ENCODE measurements at places on chromosomes 11 and 22.

DNA sequence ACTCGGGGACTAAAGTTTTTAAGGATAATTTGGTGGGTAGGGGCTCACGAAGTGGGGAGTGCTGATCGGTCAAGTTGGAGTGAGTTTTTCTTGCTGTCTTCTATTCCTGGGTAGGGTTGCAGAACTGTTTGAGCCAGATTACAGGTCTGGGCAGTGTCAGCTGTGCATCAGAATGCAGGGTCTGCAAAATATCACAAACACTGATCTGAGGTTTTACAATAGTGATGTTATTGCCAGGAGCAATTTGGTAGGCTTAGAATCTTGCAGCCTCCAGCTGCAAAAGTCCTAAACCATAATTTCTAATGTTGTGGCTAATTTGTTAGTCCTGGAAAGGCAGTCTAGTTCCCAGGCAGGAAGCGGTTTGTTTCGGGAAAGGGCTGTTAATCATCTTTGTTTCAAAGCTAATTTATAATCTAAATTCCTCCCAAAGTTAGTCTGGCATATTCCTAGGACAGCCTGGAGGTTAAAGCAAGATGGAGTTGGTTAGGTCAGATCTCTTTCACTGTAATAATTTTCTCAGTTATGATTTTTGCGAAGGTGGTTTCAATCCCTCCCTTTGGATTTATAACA is 39.7 kb upstream of the CALCA start:
- DNase-seq = no peak

GRCh38 chr11:36015799-36016198 is 71.9 kb downstream of the LDLRAD3 start:
- peak; percentile 90 for DNase-seq

DNA sequence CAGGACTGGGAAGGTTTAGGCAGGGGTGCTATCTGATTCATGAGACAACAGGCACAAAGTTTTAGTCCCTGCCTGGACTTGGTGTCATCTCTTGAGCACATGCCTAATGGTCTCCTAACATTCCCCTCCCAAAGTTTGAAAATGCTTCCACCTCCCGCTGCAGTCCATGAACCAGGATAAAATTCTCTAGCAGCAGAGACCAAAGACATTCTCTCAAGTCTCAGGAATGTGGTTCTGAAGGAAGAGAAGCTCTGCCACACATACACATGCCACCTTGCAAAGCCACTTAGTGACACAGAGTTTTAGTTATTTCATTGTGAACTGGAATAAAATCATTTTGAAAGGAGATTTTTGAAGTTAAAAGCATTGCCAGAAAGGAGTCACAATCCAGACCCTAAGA is 15.5 kb downstream of the OR51B6 start:
- DNase-seq = no peak

GRCh38 chr11:77136074-77136473 is 8.0 kb downstream of the MYO7A start:
- no peak for DNase-seq

DNA sequence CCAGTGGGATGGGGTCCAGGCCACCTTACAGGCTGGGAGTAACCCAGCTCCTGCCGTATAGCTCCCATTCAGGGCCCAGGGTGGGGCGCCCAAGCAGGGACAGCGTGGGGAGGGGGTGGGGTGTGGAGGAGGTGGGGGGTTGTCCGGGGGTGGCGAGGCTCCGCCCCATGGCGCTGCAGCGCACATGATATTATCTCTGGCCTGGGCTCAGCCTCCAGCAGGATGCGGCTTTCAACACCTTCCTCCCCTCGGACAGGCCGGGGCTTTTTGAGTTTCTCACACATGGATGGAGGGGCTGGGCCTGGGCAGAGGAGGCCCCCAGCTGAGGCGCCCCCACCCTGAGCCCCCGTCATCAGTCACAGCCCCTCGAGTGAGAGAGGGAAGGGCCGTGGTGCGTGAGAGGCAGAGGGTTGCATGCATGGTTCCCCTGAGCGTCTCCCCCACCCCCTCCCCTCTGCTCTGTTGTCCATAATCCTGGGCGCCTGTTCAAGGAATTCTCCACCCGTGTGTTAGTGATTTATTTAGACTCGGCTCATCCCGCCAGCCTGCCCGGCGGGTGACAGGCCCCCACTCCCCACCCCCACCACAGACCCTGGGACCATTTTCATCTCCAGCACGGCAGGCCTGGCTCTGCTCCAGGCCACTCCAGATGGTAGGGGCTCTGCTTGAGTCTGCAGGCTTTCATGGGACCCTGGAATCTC is 44.9 kb downstream of the WNT11 start:
- DNase-seq = peak; percentile 83

- peak; percentile 94 for DNase-seq
Observed at GRCh38 chr11:8033305-8034105, 46.4 kb downstream of the EIF3F start.

GRCh38 chr11:31106968-31107576 is 262.5 kb downstream of the DCDC1 start:
- DNase-seq = peak; percentile 47

GRCh38 chr22:30705710-30706651 is 11.3 kb downstream of the OSBP2 start:
- DNase-seq = no peak

Measured in right cardiac atrium (tissue), 5 donors.